A549 (cell line): ENCODE measurements at places on chromosomes 7 and 10.

- no peak for DNase-seq
These were observed 16.8 kb upstream of the RAMP3 start for GRCh38 chr7:45140827-45141226.

GRCh38 chr10:110915035-110915434 is 3.9 kb downstream of the BBIP1 start:
- DNase-seq, result no peak

- DNase-seq, result no peak
These were observed 636.2 kb upstream of the LRRN3 start for GRCh38 chr7:110454713-110455112.

- DNase-seq, result no peak
These were observed 14.5 kb upstream of the ZNF777 start for GRCh38 chr7:149475121-149476045.

DNA sequence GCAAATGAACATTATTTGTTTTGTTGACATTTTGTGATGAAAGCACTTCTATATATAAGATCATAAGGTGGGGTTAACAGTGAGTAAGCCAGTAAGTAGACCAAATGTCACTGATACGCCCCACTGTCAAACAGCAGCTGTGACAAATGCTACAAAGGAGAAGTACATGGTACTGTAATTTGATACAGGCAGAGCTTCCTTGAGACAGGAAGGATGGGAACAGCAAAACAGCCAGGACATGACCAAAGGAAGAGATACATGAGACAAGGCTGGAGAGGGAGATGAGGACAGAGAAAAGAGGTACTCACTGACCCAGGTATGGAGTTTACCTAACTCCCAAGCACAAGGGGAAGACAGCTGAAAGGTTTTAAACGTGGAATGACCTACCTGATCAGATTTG is 127.0 kb downstream of the SRPK2 start:
- peak; percentile 9 for DNase-seq

- DNase-seq, result no peak
These were observed 4.5 kb upstream of the ZNF438 start for GRCh38 chr10:31036209-31036608.

- DNase-seq, result no peak
These were observed 499.3 kb upstream of the FOXK1 start for GRCh38 chr7:4182605-4183300.

- DNase-seq, result no peak
These were observed 7.4 kb downstream of the APBB1IP start for GRCh38 chr10:26445411-26446031.
